ENCODE measurements at places on chromosomes 3 and 15. TPM values are rescaled to one million over a fixed set of nuclear protein-coding genes. Genes with fewer than 3 reads are reported as not detected.

The LRRK1 gene
- 11.9 TPM for total RNA-seq

DNA sequence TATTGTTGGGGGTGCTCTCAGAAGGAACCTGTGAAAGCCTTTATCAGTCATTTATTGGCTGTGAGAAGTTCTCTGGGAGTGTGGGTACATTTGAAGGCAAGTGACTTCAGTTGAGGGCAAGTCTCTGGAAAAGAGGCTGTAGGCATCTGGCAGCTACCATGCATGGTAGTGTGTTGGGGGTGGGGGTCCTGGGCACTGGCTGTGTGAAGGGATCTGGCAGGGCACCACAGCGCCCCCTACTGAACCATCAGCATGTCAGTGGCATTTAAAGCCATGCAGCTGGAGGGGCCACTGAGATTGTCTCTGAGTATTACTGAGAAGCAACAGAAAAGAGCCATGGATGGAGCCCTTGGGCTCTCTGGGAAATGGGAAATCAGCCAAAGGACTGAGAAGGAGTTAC lies 30.6 kb downstream of the CRTAP start:
- no peak for DNase-seq

- peak; percentile 44 for DNase-seq
Measured at GRCh38 chr3:102791641-102792589, 357.1 kb downstream of the ZPLD1 start.

- peak; percentile 88 for DNase-seq
Measured at GRCh38 chr15:65054333-65055200, 9.4 kb downstream of the SLC51B start.

- DNase-seq: peak; percentile 47
Measured at GRCh38 chr15:36362509-36362915, 216.9 kb upstream of the CDIN1 start.

The AGBL1 gene
- total RNA-seq: 147 TPM

The DUOXA2 gene
- total RNA-seq: not detected

GRCh38 chr3:145326666-145327065 lies 834.3 kb downstream of the PLOD2 start:
- DNase-seq: no peak

The EPHA6 gene
- total RNA-seq: 0.31 TPM

DNA sequence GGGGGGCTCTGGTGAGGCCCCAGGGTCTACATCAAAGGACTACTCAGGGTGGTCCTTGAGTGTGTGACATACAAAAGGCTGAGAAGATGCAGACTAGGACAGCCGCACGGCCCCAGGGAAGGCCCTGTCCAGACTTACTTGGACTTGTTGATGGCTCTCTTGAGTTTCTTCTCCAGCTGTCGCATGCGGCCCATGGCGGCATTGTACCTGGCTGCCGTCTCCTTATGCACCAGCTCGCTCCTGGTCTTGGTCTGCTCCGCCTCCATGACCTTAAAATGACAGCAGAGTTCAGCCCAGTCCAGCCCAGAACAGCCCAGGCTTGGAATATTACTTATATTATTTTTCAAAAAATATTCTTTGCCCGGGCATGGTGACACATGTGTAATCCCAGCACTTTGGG lies 56.0 kb downstream of the CAPN7 start:
- DNase-seq: no peak

- DNase-seq: peak; percentile 82
Measured at GRCh38 chr3:11600501-11601282, 43.0 kb downstream of the VGLL4 start.

- no peak for DNase-seq
Measured at GRCh38 chr15:59298225-59298853, 74.3 kb downstream of the MYO1E start.

GRCh38 chr15:83698294-83698693 lies 44.4 kb downstream of the ADAMTSL3 start:
- DNase-seq: peak; percentile 59

DNA sequence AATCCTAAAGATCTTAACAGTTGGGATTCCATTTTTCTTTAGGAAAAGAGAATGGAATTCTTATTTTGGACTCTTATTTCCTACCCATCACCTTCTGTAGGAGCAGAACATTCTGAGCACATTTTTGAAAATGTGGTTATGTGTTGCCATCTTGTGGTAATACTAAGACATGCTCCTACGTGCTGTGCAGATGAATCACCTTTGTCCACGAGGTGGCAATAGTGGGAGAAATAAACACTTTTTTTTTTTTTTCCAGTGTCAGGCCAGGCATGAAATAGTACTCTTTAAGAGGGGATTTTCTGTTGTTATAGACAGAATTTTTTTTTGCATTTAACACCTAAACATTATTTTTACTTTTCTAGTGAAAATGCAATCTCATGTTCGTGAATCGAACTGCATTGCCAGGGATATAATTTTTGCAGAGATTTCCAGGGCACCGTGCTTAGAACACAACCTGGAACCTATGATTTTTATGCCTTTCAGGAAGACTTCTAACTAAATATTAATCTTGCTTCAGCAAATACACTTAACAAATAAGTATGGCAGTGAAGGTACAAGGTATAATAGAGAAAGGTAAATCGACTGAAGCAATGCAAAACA lies 196.6 kb downstream of the GAP43 start:
- peak; percentile 76 for DNase-seq

- DNase-seq: no peak
Measured at GRCh38 chr3:114093016-114093380, 36.5 kb downstream of the QTRT2 start.

The CHRNA5 gene
- 1.3 TPM for total RNA-seq

GRCh38 chr3:140077406-140077805 lies 142.4 kb downstream of the CLSTN2 start:
- DNase-seq: no peak

The TM6SF1 gene
- total RNA-seq: 4.3 TPM

- peak; percentile 43 for DNase-seq
Measured at GRCh38 chr3:180680097-180680430, 775 bp upstream of the CCDC39 start.

DNA sequence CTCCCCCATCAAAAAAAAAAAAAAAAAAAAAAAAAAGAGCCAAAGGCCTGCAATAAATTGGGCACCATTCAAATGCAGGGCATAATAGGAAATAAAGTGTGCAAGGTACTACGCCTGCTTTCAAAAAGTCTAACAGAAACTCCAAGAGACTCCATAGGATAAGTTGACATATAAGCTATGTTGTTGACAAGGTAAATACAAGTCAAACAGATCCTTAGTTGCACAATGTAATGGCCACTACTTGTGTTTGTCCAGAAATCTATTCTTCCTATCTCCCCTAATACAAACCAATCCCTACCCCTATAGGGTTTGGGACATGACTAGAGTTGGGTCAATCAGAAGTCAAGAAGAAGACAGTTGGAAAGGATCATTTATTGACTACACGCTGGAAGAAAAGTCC lies 16.0 kb downstream of the MAP4 start:
- DNase-seq: no peak

The GCSAM gene
- 0.97 TPM for total RNA-seq

GRCh38 chr15:50150851-50151250 lies 31.1 kb upstream of the SLC27A2 start:
- no peak for DNase-seq

GRCh38 chr3:56970461-56970879 lies 90.0 kb upstream of the SPATA12 start:
- DNase-seq: no peak

DNA sequence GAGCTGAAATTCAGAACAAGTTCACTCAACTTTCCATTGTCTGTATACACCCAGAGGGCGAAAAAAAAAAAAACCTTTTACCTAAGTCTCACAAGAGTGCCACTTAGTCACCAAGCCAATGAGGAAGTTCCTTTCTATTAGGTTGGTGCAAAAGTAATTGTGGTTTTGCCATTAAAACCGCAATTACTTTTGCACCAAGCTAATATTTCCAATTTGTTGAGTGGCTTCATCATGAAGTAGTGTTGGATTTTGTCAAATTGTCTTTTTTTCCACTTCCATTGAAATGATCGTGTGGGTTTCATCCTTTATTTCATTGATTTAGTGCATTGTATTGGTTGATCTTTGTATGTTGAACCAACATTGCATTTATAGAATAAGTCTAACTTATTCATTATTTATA lies 253.9 kb downstream of the ZIC4 start:
- DNase-seq: no peak

DNA sequence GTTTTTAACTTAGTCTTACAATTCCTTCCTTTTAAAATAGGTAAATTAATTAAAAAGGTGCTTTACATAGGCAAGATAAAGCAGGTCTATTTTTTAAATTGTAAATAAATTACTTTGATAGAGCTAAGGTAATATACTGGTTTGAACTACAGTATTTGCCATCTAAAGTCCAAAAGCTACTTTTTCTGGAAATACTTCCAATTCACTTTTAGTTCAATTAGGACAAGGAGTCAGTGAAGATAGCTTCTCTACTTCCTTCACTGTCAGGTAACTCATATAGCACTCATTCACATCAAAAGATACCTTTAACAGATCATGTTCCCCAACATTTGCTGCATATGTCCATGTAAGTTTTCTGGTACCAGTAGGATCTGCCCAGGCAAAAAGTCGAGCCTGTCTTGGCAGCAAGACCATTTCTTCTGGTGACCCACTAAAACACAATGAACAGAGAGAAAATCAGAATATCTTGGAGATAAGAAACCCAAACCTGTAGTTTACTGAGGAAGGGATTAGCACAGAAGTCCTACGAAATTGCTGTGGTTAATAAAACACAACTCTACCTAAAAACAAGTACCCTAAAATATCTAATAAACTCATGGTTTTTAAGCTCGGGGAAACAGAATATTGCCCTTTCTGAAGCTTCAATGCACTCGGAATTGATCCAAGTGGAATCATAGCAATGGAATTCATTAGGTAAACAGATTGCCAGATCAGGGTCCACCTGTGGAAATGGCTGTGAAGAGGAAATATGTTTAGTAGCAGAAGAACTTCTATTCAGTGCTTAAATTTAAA lies 153.1 kb downstream of the VPS13C start:
- no peak for DNase-seq

GRCh38 chr3:14590569-14590968 lies 50.4 kb upstream of the GRIP2 start:
- DNase-seq: no peak

The COPB2 gene
- 116 TPM for total RNA-seq

The DPPA2 gene
- total RNA-seq: not detected

The KCNMB3 gene
- 5.5 TPM for total RNA-seq

DNA sequence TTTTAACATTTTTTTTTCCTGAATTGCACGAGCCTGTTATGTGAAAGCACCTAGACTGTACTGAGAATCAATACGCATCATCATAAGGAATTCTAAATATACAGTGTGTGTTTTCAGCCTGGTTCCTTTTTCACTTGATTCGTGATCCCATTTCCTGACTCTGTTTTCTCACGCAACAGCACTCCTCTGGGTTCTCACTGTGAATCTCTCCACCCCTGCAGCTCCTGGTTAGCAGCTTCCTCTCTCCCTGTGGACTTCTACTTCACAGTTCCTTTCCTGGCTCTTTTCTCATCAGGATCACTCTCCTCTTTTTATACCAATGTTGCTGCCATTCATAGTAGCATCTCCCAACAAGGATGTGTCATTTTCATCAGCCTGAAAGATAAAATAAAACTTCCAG lies 297.2 kb downstream of the CADM2 start:
- DNase-seq: no peak

The C3orf52 gene
- total RNA-seq: 21.4 TPM

- peak; percentile 72 for DNase-seq
Measured at GRCh38 chr15:67945951-67946700, 106.3 kb upstream of the RNU6-1 start.

- DNase-seq: no peak
Measured at GRCh38 chr3:132726341-132726823, 4.2 kb upstream of the NPHP3 start.

DNA sequence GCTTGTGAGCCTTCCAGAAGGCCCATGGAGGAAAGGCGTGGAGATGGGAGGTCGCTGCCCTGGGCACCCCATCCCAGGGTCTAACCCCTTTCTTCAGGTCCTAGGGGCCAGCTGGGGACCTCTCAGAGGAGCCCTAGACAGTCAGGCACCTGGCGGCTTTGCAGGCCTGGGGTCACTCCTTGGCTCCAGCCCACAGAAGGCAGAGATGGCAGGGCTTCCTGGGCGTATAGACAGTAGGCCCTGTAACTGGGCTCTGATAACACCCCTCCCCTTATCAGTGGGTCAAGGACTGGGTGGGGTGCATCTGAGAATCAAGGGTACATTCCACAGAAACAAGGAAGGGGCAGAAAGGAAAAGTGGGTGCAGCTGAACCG lies 16.7 kb downstream of the ZDHHC19 start:
- DNase-seq: no peak

The PLA2G4F gene
- total RNA-seq: 116 TPM

The LNP1 gene
- total RNA-seq: 5.8 TPM

DNA sequence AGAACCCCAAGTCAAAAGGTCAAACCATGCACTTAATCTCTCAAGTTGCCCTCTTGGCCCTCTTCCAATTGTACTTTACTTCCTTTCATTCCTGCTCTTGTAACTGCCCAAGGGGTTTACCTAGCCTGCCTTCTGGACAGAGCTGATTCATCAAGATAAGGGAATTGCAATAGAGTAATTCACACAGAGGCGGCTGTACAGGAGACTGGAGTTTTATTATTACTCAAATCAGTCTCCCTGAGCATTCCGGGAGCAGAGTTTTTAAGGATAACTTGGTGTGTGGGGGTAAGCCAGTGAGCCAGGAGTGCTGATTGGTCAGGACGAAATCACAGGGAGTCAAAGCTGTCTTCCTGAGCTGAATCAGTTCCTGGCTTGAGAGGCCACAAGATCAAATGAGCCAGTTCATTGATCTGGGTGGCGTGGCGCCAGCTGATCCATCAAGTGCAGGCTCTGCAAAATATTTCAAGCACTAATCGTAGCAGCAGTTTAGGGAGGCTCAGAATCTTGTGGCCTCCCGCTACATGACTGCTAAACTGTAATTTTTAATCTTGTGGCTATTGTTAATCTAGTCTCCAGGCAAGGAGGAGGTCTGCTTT lies 590.0 kb downstream of the EPHA3 start:
- no peak for DNase-seq

The PLCH1 gene
- 14.2 TPM for total RNA-seq

DNA sequence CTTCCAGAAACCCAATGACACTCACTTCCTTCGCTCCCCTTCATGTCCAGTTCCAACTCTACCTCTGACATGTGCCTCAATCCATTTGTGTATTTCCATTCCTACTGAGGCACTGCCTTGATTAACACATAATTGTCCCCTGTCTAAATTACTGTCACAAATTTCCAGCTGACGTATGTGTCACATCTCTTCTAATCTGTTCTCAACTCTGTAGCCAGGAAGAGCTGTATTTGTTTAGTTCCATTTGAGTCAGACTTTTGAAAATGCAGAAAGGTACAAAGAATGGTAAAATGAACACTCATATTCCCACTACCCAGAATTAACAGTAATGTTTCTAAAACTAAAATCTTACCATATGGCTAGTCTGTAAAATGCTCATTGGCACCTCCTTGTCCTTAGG lies 299.0 kb upstream of the GADL1 start:
- no peak for DNase-seq

GRCh38 chr15:25883463-25884259 lies 20.5 kb upstream of the ATP10A start:
- no peak for DNase-seq

DNA sequence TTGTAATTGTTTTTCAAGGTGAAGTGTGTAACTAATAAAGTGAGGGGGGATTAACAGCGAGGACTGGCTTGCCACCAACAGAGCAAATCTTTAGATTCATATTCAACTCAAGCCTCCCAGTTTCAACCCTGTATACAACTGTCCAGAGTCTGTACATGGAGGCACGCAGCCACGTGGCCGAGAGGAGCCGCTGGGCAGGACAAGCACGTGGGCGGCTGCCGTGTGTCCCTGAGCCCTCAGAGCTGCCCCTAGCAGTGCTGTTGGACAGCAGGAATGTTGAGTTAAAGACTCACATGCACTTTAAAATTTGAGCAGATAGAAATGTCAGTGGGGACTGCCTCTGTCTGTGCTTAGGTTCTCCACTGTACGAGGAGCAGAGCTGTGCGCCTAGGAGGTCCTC lies 29.4 kb downstream of the ASB7 start:
- no peak for DNase-seq
